ENCODE measurements at places on chromosomes 5 and 9. TPM values are rescaled to one million over a fixed set of nuclear protein-coding genes. Genes with fewer than 3 reads are reported as not detected.

DNA sequence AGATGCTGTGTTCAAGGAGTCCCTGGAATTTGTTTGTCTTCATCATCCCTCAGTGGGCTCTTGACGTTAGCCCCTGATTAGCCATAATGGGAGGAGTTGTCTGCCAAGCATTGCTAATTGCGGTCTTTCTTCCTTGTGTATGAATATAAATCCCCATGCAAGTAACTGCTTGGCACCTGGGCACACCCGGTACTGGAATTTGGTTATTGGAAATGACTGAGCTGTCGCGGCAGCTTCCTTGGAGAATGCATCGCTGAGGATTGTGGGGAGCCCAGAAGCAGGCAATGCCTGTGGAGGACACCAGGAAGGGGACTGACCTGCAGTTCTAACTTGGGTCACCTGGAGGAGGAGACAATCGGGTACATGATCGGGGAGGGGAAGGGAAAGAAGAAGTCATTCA, 53.3 kb upstream of the CTSL start:
- DNase-seq = no peak

DNA sequence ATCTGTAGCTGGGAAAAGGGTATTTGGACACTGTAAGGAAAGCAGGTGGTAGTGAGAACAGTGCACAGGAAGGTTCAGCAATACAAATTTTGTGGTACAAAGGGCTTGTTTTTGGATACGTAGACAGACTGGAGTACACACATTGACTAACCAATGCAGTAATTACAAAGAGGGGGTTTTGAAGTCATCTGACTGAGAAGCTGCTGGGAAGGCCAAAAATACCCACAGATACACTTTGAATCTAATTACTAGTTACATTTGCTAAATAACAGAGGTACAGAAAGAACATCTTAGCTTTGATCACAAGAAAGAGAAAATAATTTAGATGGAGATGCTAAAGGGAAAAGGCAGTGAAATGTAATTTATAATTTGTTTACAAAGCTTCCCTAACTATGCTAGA, 45.9 kb downstream of the PKD2L2 start:
- DNase-seq = no peak

DNA sequence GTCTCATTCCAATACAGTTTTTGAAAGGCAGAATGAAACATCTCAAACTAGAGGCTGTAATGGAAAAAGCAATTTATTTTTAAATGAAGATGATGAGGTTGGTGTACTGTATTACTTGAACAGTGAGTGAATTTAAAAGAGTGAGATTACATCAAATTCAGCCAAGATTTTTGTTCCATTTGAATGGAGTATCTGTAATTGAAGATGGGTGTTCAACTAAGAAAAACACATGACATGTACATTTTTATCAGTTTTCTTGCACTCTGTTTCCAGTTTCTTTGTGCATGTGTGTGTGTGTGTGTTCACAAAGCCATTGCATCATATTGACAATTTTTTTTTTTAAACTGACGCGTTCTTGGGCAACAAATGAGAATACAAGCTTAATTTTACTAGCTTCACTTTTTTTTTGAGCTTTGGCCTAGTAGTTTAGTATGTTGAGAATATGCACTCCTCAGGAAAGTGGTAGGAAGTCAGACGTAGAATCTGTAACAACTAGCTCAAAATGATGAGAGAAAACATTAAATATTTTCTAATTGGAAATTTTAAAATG, 243.5 kb downstream of the MAST4 start:
- DNase-seq = no peak

DNA sequence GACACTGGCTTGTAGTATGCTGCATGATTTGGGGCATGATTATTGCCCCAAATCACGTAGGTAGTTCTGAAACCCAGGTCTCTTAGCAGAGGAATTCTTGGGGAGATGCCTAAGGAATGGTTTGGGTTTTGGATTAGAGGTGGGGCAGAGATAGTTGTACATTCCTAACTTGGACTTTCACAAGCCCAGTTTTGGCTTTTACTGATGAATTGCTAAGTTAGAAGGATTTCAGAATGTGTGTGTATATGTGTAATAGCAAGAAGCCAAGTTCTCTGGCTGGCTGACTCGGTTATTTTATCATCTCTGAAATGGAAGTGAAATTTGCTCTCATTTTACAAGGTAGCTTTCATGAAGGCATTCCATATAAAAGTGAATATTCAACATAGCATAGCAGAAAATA, 23.8 kb upstream of the ZNF131 start:
- no peak for DNase-seq

DNA sequence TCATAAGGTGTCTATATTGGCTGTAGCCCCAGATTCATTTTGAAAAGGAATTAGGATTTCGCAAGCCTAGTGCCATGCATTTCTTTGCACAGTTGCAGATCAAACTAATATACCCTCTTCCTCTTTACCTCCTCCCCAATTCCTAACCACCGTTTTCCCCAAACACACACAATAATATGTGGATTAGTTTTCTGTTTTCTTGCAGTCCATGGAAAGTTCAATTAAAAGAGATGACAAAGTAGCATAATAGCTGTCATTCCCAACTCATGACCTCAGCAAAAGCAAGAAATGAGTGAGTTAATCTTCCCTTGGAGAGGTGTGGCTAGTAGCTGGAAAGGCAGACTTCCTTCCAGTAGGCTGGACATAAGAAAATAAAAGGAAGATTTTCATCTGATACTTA, 349.1 kb downstream of the TMEM232 start:
- DNase-seq = no peak

- no peak for DNase-seq
Observed at GRCh38 chr9:80951675-80952074, 737.7 kb downstream of the TLE1 start.

GRCh38 chr9:81822967-81823366, 105.3 kb upstream of the SPATA31D4 start:
- DNase-seq = no peak

GRCh38 chr5:6902597-6902996, 189.4 kb downstream of the TENT4A start:
- DNase-seq = no peak

- no peak for DNase-seq
Observed at GRCh38 chr9:136623842-136624183, 38.9 kb upstream of the EGFL7 start.

DNA sequence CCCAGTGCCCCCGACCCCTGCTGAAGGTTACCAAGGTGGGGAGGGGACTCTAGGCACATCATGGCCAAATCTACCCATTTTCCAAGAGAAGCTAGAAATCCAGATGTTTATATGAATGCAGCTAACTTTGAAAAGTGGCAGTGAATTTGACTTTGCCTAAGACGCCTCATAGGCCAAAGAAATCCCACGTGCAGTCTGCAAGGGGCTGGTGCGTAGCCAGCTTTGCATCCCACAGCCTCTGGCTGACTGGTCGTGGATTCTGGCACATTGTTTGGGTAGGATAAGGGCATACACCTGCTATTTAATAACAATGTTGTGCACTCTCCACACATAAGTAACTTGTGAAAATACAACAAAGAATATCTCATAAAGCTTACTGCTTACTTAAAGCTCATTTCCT, 3.5 kb upstream of the GADD45G start:
- no peak for DNase-seq

DNA sequence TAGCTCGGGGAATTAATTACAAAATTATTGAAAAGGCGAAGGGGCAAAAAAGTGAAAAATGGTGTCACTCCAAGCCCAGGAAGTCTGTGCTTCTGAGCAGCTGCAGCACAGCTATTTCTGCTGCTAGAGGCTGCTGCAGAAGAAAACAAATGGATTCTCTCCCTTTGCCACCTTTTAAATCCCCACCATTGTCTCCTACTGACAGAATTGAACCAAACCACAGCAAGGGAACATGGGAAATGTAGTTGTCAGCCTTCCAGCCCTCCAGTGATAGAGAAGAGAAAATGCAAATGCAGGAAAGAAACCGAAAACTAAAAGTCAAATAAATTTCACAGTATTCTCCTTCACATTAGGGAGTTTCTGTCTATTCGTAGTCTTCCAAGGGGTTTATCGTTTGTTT, 33.4 kb upstream of the CDC42SE2 start:
- no peak for DNase-seq

DNA sequence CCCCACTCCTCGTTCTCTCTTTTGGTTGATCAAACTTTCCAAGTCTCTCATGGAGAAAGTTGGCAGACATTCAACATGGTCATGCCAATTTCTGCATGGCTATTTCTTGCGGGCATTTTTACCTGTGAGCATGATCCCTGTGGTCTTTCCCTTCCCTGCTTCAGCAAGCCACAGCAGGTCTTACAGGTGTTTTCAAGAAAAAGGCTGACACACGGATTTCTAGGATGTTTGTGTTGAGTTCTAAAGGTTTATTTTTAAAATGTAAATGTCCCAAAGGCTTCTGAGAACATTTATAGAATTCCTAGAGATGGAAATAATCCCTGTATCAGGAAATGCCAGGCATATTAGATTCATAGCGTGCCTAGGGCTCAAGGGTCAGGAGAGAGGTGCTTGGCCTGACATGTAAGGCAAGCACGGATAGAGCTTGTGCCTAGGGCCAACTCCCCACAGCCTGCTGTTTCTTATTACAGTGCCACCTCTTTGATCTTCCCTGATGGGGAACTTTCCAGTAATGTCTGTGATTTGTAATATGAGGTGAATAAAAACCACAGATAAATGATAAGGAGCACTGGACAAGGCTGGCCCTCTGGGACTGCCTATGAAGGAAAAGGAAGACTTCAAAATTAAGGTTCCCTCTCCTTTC, 79.8 kb downstream of the MUSK start:
- DNase-seq = no peak

GRCh38 chr5:110440058-110440457, 286.4 kb downstream of the TMEM232 start:
- no peak for DNase-seq

DNA sequence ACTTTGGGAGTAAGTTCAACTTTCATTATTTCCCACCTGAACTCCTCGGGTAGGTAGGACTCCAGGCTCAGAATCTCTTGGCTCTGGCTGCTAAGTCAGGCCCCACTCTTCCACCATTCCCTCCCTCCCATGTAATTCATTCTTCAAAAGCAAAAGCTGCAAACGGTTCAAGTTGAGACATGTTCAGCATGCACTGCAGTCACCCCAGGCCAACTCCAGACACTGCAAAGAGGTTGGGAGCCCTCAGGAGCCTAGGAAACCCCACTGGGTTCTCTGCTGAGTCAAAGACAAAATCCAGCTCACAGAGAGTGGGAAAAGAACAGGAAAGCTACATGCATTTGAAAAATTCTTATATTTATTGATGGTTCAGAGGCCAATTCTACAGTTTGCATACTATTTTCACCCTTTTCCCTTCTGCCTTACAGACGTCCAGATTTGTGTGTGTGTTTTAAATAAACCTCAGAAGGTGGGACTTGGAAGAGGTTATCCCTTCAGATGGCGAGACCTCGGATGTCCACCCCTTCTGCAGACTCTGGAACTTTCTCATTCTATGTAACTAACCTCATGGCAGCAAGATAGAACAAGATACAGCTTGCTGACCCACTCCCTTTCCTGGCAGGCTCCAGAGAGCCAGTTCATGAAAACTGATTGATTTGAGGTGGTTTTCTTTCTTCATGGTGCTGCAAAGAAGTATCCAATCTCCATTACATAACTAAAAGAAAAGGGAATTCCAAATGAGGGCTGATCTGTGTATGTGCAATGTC, 65.7 kb upstream of the EQTN start:
- no peak for DNase-seq

DNA sequence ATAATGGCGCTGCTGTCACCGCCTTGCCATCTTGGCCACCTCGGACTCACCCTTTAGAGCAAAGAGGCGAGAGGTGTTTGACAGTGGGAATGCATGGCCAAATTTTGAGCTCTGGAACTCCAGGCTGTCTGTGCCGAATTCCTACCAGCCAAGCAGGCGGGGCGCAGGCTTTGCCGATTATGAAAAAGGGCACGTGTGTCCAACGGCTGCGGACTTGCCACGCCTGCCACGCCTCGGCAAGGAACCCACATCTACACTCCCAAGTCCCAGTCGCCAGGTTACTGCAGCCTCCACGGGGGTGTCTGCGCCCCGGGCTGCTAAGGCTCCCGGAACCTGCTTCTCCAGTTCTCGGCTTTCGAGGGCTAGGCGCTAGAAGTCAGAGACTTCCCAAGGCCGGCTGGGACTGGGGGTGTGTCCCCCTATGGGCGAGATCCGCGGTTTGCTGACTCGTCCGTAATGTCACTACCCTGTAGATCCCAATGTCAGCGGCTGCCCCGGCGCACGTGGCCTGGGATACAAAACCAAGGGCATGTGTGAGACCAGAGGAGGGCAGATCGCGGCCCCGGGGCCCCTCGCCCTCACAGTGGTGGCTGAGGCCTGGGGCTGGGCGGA, 2.8 kb downstream of the NPR3 start:
- no peak for DNase-seq

DNA sequence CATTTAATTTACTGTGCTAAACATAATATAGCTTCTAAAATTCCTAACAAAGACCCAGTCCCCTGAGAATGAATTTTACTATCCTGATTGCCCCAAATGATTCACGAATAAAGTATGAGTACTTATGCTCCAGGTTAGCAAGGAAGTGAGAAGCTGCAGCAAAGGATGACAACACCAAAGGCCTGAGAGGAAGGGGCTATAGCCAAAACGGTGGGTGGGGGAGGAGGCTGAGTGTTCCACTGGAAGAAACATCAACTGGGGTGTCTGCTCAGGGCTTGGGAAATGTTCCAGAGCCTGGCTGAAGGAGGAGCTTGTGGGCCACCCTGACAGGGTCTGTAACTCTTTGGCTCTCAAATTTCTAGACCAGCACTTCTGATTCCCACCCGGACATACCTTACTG, 157.3 kb downstream of the ADAMTS12 start:
- DNase-seq = no peak

DNA sequence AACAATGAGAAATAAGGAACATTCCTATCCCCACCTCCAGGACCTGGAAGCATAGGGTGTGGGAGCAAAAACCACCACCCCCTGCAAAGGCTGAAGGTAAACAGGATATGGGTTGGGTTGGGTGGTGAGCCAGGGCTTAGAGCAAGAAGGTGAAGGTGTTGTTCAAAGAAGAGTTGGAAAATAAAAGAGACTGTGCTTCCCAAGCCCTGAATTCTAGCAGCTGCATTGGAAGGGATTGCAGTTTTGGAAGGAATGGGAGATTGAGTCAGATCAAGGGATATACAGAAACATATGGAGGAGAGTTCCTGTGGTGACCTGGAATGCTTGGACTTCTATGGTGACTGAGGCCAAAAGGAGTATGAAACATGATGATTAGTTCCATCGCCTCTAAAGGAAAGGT, 24.7 kb upstream of the MTAP start:
- no peak for DNase-seq

- no peak for DNase-seq
Observed at GRCh38 chr5:148808864-148809642, 17.4 kb upstream of the ADRB2 start.

The ZMYND19 gene
- 96.1 TPM for total RNA-seq

The C5 gene
- total RNA-seq = 0.88 TPM

The SAXO1 gene
- total RNA-seq = not detected

The PCDHGB3 gene
- 0.81 TPM for total RNA-seq

Measured in natural killer cell treated with Interleukin-12 subunit alpha and Interleukin-12 subunit beta and Interleukin-15 and Interleukin-18, amount 100 ng/mL, for 72 hours (primary cell).